ENCODE measurements at places on chromosomes 3 and 15. TPM values are rescaled to one million over a fixed set of nuclear protein-coding genes. Genes with fewer than 3 reads are reported as not detected.

DNA sequence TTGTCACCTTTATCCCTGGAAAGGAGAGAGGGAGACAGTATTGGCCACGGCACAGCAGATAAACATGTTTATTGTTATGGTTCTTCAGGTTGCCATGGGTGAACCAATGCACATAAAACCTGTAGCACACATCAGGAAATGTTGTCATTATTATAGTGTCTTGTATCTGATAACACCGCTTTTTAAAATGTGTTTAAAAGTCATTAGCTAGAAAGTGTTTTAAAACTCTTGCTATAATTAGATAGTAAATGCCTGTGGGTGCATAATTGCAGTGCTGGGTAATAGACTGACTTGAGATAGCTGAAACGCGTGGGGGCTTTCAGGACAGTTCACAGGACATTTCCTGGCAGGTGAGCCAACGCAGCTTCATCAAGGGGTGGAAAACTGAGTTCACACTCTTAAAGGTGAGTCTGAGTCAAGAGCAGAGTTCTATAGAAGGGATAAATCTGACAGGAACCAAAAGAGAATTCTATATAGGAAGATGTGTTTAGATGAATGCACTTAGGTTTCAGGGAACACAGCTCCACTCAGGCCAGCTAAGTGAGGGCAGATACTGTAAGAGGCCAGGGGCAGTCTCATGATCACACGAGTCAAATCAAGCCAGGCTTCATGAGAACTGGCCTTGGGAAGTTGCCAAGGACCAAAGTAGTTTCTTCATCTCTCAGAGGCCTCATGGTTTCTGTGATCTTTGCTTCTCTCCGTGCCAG is 35.6 kb upstream of the PPP4R2 start:
- peak; percentile 92 for DNase-seq

- no peak for DNase-seq
Observed at GRCh38 chr15:45095661-45096060, 18.3 kb downstream of the DUOX2 start.

Gene CHST2
- 40.2 TPM for total RNA-seq

Gene TGM5
- total RNA-seq = not detected

GRCh38 chr3:188010478-188010877 is 143.5 kb upstream of the LPP start:
- DNase-seq = no peak

DNA sequence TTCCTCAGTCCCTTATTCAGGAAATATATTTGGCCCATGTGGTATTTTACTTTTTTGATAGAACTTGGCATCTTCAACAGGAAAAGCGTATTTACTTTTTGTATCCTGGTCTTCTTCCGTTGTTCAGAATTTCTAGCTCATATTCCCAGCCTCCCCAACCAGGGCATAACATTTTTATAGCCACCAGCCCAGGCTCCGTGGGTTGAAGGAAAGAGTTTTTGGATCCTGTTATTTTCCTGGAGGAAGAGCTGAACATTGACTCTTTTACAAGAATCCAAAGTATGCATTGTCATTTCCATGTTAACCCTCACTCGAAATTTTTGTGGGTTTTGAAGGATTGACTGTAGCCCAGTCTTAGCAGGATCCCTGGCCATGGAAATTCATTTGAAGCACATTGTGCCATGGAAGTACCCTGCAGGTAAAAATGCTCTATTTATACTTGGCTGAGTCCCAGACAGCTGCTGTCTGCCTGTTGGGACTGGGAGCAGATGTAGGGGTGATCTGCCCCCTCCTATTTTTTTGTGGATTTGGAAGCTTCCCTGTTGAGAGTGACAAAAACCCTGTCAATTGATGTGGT is 98.8 kb downstream of the AKAP13 start:
- peak; percentile 60 for DNase-seq

Gene SCG5
- 17.7 TPM for total RNA-seq

Gene CMTM7
- total RNA-seq = 8.2 TPM

Gene ST3GAL6
- 5.2 TPM for total RNA-seq

Gene EIF4E3
- 0.64 TPM for total RNA-seq

DNA sequence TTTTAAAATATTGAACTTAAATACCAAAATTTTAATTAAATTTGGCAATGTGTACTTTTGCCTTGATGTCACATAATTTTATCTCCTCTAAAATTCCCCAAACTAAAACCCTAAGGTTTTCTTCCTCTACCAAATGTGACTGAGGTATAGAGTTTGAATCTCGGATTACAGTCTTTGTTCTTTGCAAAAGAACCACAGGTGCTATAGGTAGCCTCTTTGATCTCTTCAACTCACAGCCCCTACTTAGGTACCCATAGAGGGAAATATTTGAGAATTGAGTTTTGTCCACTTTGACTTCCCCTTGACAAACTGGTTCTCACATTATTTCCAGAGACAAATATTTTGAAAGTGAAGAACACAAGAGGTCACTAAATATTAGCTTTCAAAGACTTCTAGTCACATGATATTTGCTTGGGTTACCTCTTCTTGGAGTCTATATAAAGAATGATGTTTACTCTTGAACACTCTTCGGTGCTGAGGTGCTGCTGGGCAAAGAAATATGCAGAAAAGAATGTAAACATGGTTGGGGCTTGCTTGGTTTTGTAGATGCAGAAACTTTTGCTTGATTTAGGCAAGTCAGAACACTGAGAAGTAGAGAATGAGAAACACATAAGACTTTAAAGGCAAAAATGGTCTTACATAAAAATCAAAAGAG is 120.8 kb upstream of the MCTP2 start:
- DNase-seq = no peak

Gene DNAH1
- total RNA-seq = 4.8 TPM

DNA sequence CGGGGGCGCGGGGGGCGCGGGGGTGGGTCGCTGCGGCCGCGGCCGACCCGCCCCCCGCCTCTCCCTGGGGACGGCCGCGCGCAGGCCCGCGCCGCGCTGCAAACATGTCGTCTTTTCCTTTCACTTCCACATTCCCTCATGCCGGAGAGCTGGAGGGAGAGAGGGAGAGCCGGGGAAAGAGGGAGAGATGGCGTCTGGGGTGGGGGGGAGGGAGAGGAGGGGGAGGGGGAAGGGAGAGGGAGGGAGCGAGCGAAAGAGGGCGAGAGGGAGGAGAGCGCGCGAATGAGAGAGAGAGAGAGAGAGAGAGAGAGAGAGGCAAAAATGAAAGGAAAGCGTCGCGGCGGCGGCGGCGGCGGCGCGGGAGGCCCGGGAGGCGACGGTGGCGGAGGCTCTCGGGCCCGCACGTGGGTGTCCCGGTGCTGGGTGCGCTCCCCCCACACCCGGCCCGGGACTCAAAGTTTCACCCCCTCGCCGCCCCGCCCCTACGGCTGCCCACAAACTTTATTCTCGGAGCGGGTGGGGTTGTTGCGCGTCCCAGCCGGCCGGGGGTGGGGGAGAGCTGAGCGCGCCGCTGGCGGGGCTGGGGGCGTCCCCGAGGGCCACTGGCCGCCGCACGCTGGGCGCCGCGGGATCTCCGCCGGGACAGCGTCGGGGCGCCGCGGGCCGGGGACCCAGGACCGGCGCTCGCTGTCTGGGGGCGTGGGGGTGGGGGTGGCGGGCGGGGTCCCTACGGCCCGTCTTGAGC is 731 bp downstream of the ZNF710 start:
- DNase-seq = peak; percentile 74

Gene MESP2
- total RNA-seq = 0.32 TPM

GRCh38 chr15:96736384-96736783 is 405.9 kb downstream of the NR2F2 start:
- peak; percentile 30 for DNase-seq

DNA sequence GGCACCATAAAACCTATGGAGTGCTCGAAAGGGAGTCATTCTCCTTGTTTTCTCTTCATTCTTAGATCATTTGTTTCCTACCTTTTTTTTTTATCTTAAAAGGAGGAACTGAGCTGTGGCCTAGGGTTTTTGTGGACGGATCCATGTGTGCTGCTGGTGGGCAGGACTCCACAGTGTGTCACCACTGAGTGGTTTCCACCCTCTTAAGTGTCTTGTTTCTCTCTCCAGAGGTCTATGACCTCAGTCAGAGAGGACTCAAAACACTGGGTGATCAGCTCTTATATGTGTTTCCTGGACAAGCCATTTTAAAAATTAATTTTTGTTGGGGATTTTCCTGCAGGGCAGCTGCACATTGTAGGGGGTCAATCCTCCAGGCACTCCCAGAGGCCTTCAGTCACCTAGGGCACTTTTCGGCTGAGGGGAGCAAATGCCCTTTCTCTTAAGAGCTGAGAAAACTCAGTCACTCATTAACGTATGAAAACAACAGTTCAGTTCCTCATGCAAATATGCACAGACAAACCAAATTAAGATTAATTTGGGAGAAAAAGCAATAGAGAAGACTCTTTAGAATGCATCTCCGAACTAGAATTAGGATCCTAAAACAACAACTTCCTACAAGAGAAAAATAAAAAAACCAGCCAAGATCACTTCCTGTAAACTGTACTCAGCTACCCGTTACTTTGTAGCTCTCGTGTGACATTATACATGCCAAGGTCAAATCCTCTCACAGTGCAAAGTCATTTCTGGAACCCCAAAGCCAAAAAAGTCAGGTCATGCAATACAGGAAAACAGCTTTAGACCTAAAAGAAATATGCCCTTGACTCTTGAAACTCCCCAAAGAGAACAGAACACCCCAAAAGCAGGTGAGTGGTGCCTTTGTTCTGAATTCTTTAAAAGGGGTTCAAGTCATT is 27.6 kb upstream of the FAM3D start:
- DNase-seq = no peak

GRCh38 chr15:61036136-61036535 is 193.0 kb downstream of the RORA start:
- DNase-seq = no peak

DNA sequence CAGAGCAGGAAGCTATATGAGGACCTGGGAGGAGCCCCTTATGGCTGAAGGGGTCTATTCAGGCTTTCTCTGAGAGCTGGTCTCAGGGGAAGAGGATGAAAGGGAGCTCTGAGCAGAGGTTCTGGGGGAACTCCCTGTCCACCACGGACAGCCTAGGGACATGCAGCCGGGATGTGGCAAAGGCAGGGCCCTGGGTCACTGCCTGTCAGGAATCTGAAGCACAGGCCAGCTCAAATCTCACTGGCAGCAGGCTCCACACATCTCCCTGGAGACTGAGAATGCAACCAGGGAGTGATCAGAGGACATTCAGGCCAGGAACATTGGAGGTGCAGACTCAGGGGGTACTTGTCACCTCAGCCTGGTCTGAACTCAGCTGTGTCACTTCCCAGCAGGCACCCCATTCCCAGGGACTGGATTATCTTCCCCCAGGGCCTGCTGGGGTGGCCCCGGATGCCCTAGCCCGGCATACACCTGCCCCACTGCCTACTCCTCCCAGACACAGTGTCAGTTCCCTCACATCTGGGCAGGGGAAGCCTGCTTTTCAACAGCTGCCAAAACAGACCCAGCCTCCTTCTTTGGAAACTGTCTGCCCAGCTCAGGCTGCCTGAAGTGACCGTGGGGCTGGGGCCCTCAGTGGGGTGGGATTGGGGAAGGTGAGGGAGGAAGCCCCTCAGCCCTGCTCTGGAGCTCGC is 18.3 kb upstream of the SEMA3F start:
- no peak for DNase-seq

GRCh38 chr15:25795061-25795460 is 68.1 kb downstream of the ATP10A start:
- no peak for DNase-seq

- DNase-seq = no peak
Observed at GRCh38 chr3:8166014-8166413, 335.6 kb upstream of the LMCD1 start.

- DNase-seq = no peak
Observed at GRCh38 chr3:141212101-141212500, 19.5 kb upstream of the PXYLP1 start.

- no peak for DNase-seq
Observed at GRCh38 chr15:61687651-61688050, 372.6 kb downstream of the VPS13C start.

Gene SLC38A3
- total RNA-seq = not detected

Gene ADGRG7
- total RNA-seq = not detected

DNA sequence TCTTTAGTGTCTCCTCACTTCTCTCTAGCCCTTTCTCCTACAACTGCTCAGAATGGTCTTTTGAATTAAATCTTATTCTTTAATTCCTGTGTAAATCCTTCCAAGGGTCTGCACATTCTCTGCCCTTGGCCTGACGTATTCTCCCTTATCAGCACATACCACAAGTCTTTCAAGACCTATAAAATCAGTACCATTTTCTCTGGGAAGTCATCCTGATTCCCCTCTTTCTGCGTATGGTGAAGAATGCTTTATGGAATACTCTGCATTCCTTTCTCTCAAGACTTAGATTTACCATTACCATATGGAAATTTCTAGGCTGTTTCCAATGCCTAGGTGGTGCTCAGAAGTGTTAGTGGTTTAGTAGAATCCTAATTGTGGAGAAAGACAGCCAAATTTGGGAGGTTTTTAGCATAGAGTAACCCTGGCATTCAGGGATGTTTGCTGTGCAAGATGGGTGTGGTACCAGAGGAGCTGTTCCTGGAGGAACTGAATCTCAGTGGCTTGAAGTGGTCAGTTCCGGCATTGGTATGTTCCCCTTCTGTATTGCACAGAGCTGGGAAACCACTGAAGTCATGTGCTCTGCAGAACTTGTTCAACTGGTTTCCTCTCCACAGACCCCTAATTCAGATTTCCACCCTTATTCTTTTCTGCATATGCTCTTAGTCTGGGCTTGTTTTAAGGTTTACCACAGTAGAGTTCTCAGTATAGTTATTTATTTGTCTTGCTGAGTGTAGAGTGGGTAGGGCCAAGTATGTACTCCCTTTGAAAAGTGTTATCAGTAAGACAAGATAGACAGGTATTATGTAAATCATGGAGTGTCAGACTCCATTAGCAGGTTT is 24.5 kb downstream of the IQGAP1 start:
- peak; percentile 97 for DNase-seq

Gene TBC1D2B
- 52.2 TPM for total RNA-seq

Gene CX3CR1
- not detected for total RNA-seq

Gene PIF1
- 9.7 TPM for total RNA-seq

GRCh38 chr3:169965562-169966427 is 812 bp upstream of the SEC62 start:
- DNase-seq = peak; percentile 9

Gene CCDC33
- total RNA-seq = 0.86 TPM

Gene TF
- total RNA-seq = not detected

DNA sequence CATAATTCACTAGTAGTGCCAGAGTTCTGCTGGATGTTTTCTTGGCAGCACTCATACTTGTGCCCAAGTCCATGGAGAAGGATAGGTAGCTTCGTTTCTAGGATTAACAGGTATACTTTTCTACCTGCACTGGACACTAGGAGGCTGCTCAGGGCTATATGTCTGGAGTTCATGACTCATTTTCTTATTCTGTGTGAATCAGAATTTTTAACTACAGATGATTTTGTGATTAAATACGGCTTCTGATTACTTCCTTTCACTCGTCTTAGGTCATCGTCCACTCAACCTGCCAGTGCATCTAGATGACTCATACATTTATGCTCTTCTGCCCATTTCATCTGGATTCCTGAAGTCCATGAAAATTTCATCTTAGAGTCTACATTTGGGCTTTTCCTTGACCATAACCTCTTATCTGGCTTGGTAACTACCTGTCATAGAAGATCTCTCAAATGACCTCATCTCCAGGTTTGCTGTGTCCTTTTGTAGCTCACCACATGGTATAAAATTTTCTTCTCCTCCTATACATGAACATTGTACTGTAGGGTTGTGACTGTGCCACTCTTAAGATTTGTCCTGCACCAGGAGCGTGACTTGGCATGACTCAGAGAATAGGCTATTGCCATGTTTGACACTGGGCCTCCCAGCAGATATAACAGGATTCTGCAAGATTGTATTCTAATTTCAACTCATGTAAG is 66.7 kb upstream of the GCSAM start:
- DNase-seq = no peak

GRCh38 chr3:100438623-100438974 is 37.3 kb downstream of the LNP1 start:
- DNase-seq = no peak

Gene CRELD1
- 16.0 TPM for total RNA-seq

GRCh38 chr15:89206908-89207331 is 14.5 kb downstream of the RLBP1 start:
- DNase-seq = peak; percentile 68

GRCh38 chr15:69660658-69661405 is 208.2 kb downstream of the RPLP1 start:
- DNase-seq = no peak
